T follicular helper cell (primary cell): ENCODE measurements at places on chromosomes 3 and 15.

DNA sequence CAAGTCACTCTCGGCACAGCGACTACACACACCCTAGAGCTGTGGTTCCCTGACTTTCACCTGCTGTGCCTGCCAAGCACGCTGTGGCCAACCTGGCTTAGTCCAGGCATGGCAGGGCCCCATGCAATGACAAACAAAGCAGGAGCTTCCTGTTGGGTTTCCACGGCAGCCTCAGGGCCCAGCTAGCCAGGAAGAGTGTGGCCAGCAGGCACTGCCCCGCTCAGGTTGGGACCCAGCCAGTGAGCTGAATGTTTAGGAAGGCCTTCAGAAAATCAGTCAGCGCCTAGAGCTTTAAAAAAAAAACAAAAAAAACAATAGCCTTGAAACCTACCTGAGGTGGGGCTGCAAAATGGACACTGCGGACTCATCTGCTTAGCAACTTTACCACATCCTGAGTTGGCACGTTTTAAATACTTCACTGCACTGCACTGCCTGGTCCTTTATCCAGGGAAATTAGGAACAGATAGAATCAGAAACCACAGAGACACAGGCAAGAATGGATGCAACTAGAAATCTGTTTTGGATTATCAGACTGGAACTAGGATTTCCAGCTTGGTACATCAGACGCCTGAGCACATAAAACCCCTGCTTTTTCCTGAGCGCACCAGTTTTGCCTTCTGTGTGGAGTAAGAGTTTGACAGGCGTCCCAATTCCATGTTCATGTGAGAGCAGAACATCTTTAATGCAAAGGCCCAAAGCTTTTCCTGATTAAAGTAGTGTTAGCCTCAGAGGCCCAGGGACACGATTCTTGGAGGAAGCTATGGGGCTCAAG lies 36.2 kb upstream of the LDHAL6B start:
- no peak for DNase-seq

DNA sequence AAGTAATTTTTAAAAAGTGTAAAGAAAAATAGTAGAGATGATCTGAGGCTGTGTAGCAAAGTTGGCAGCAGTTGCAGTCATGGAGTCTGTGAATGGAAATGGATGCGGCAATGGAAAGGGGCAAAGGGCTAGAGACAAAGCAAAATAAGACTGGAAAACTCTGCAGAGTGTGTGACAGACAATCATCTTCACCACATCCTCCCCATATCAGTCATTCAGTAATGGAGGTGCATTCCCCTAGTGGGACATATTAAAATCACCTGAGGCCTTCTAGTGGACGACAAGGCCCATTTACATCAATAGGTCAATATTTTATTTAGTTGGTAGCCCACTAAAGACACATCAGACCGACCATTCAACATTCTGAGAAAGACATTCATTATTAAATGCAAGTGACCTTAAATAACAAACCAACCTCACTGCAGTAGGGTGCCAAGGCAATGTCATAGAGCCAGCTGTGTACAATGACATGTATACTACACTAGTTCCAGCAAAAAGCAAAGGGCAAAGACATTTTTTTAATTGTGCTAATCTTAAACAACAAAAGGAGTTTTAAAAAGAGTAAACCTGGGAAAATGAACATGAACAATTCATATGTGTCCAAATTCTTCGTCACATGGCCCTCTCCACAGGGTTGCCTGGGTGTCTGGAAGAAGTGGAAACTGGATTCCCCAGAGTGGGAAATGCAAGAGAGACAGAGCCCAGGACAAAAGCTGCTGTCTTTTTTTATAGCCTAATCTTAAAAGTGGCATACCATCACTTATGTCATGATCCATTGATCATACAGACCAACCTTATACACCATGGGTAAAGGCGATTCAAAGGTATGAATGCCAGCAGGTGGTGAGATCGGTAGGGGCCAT lies 15.6 kb upstream of the RAP2B start:
- DNase-seq, result no peak

- no peak for DNase-seq
These were observed 135.7 kb downstream of the ZPLD1 start for GRCh38 chr3:102570511-102570910.

DNA sequence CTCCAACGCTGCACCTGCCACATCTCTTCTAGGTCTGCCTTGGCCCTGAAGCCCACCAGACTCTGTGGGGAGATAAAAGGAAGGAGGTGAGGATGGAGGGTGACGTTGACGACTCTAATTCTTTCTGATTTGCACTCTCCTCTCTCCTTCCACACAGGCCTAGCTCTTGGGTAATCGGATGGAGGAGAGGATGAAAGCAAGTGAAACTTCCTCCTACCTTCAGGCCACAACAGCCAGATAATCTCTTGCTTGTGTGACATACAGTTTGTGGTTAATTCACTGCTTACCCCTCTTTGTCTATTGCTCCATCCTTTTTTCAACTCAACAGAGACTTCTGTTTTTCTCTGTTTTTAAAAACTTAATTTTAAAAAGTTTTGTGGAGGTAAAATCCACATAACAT lies 208.1 kb downstream of the SV2B start:
- no peak for DNase-seq

DNA sequence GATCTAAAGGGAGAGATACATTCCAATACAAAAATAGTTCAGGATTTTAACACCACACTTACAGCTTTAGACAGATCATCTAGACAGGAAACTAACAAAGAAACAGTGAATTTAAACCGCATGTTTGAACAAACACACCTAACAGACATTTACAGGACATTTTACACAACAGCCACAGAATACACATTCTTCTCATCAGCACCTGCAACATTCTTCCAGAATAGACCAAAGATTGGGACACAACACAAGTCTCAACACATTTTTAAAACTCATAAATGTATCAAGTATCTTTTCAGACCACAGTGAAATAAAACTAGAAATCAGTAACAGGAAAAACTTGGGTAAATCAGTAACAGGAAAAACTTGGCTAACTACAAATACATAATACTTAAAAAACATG lies 256.3 kb downstream of the MCTP2 start:
- DNase-seq, result no peak

DNA sequence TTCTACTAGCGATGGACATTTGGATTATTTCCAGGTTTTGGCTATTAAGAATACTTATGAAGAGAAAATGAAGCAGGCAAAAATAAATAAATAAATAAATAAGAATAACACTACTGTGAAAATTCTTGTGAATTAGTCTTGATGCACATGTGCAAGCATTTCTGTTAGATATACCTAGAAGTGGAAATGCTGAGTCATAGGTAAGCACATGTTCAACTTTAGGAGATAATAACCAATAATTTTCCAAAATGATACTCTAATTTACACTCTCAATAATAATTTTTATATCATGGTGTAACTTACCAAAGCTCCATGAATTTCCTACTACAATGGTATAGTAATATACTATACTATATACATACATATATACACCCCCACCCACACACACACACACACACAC lies 23.4 kb downstream of the EMC4 start:
- no peak for DNase-seq

GRCh38 chr3:129343643-129344360 lies 65.1 kb downstream of the HMCES start:
- no peak for DNase-seq

- no peak for DNase-seq
These were observed 79.0 kb downstream of the SEMA6D start for GRCh38 chr15:47796339-47796738.

- no peak for DNase-seq
These were observed 152.8 kb downstream of the ARRDC4 start for GRCh38 chr15:98113327-98113726.

DNA sequence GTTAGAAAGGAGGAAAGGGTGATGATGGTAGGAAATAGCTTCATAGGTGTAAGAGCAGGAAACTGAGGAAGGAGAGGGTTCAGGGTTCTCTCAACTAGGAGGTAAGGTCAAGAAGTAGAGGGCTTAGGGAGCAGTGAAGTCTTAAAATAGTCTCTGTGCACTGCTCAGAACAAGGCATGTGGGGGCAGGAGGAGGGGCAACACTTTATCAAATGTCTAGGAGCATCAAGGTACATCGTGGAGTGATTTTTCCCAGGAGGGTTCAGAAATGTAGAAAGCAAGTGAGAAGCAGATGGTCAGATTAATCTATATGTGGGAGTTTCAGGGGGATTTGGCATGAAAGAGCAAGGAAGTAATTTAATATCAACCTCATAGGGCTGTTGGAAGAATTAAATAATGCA lies 58.8 kb downstream of the TNIK start:
- no peak for DNase-seq

DNA sequence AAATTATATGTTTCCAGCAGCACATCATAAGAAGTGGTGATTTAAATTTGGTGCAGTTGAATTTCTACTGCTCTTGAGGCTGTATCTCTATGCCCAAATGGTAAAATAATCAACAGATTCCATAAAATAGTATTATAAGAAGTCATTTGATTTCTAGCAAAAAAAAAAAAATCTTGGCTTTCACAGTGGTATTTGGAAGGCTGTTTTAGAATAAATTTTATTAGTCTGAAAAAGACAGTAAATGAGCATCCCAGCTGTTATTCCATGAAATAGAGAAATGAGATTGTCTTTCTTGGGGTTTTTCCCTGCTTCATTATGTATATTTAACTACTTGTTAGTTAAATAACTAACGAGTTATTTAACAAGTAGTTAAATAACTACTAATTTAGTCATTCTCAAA lies 156.0 kb upstream of the ABI3BP start:
- DNase-seq, result no peak

DNA sequence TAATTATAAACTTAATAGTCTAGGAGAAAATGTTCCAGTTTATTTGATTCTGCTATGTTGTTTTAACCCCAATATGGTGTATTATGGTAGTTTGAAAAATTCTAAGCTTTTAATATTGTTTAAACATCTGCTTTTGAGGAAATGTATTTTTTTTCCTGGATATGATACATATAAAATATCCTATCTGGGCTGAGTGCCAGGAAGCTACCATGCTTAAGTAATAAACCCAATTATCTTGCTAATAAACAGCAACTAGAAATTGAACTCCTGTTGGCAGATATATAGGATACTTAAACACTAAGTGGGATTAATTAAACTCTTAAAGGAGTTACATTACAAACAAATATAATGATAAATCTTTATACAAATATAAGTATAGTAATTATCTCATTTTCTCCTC lies 293.7 kb upstream of the GRM7 start:
- no peak for DNase-seq

- no peak for DNase-seq
These were observed 60.6 kb downstream of the SLC6A11 start for GRCh38 chr3:10876661-10877060.

DNA sequence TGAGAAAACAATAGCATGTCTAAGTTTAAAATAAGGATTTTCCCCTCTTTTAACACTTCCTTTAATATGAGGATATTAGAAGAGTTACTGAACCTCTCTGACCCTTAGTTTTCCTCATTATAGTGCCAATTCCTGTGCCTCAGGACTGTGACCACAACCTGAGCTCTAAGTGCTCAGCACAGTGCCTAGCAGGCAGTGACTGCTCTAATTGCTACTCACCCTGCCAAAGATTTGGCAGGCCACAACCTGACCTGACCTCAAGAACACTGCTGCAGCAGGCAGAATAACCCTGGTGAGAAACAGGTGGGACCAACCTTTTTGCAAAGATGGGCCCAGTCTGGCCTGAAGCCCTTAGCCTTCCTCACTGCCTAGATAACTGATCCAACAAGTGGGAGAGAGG lies 35.7 kb downstream of the NBEAL2 start:
- no peak for DNase-seq

GRCh38 chr15:33074942-33075341 lies 119.6 kb downstream of the FMN1 start:
- DNase-seq, result no peak

- DNase-seq, result peak; percentile 29
These were observed 352.4 kb upstream of the ARHGEF26 start for GRCh38 chr3:153768561-153769469.

DNA sequence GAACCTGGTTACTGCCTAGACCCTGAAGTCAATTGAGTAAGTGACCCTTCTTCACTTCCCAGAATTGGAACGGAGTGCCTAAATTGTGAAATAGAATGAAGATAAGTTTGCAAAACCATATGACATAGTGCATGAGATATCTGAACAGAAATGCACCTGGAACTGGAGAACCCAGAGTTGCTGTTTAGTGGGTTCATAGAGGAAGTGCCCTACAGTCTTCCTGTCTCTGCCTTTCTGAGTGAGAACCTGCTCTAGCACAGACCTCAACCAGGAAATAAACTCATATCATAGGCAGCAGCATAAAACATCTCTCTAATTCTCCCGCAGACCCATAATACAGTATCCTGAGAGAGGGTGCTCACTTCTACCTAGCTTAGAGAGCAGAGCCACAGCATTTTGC lies 82.9 kb downstream of the EOMES start:
- no peak for DNase-seq

DNA sequence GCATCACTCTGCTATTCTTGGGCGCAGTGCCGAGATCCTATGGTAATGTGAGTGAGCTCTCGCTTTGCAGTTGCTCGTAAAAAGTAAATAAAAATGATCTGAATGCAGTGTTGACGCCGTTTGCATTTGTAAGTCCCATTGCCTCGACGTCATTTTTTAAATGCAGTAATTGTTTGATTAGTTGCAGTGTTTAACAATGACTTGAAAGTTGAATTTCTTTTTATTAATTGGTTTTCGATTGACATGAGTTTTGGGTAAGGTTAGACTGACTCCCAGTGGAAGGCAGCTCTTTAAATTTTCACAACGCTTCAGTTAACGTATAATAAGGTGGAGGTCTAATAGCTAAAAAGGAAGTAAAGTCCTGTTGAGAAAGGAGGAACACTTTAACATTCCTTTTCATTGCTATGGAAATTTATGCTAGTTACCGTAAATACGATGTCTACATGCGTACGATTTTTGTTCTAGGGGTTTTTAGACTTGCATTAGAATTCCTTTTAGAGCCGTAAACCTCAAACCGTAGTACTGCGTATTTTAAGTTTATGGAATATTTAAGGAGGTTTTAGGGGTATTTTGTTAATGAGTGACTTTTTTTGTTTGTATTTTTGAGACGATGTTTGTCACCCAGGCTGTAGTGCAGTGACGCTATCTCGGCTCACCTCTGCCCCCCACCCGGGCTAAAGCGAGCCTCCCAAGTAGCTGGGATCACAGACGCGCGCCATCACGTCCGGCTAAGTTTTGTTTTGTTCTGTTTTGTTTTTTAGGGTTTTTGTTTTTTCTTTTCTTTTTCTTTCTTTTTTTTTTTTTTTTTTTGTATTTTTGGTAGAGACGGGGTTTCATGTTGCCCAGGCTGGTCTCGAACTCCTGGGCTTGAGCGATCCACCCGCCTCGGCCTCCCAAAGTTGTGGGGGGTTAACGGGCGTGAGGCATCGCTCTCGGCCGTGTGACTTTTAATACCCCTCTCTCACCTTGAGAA lies 1.4 kb downstream of the MORF4L1 start:
- DNase-seq, result peak; percentile 26

GRCh38 chr15:40054855-40055575 lies 16.0 kb upstream of the SRP14 start:
- no peak for DNase-seq

DNA sequence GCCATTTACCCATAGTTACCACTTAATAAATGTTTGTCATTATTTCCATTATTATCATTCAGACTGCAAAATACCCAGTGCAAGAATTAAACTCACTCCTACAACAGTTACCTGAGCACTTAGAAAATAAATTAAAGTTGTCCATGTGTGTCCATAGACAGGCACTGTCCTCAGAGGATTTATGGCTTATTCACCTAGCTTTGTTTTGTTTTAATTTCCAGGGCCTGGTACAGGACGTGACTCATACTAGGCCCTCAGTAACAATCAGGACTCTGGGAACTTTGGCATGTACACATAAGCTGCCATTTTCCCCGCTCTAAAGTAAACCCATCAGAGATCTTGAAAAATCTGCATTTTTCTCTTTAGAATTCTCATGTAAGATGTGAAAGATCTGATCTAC lies 458.5 kb upstream of the ARRDC4 start:
- no peak for DNase-seq

- no peak for DNase-seq
These were observed 39.4 kb upstream of the SMAD3 start for GRCh38 chr15:67025719-67026609.

GRCh38 chr3:195033531-195034091 lies 237.3 kb downstream of the XXYLT1 start:
- DNase-seq, result no peak
